Epithelial cell of proximal tubule (primary cell): ENCODE measurements at places on chromosomes 4 and X. TPM values are rescaled to one million over a fixed set of nuclear protein-coding genes. Genes with fewer than 3 reads are reported as not detected.

Gene EREG
- 3.1 and 16.0 TPM in 2 replicates for total RNA-seq

Gene FANCB
- 3.0 and 5.9 TPM in 2 replicates for total RNA-seq

Gene PDCL2
- not detected in 2 replicates for total RNA-seq

Gene CITED1
- total RNA-seq = not detected in 2 replicates

Gene FRYL
- total RNA-seq = 22.5 and 31.3 TPM in 2 replicates

Gene SMIM31
- not detected in 2 replicates for total RNA-seq
